CD4-positive, CD25-positive, alpha-beta regulatory T cell (primary cell): ENCODE measurements at places on chromosomes 2 and 18. TPM values are rescaled to one million over a fixed set of nuclear protein-coding genes. Genes with fewer than 3 reads are reported as not detected.

Gene MDH1B
- total RNA-seq = not detected

Gene ACYP2
- total RNA-seq = 10.6 TPM

Gene EGR4
- 0.69 TPM for total RNA-seq

Gene RIT2
- not detected for total RNA-seq

Gene STARD6
- not detected for total RNA-seq

Gene RUFY4
- 2.1 TPM for total RNA-seq

Gene DSEL
- total RNA-seq = 0.17 TPM
